ENCODE measurements at places on chromosomes 4 and X. TPM values are rescaled to one million over a fixed set of nuclear protein-coding genes. Genes with fewer than 3 reads are reported as not detected.

The NLRP2B gene
- 0.05 TPM for polyA plus RNA-seq

The UGT2B11 gene
- polyA plus RNA-seq: 2.2 TPM

The NPFFR2 gene
- 1.3 TPM for polyA plus RNA-seq

The HELT gene
- polyA plus RNA-seq: not detected

Data from left renal cortex interstitium (tissue), 4 donors.